ENCODE measurements at places on chromosomes 11 and 22. TPM values are rescaled to one million over a fixed set of nuclear protein-coding genes. Genes with fewer than 3 reads are reported as not detected.

NXPE1 gene
- total RNA-seq: not detected

DNA sequence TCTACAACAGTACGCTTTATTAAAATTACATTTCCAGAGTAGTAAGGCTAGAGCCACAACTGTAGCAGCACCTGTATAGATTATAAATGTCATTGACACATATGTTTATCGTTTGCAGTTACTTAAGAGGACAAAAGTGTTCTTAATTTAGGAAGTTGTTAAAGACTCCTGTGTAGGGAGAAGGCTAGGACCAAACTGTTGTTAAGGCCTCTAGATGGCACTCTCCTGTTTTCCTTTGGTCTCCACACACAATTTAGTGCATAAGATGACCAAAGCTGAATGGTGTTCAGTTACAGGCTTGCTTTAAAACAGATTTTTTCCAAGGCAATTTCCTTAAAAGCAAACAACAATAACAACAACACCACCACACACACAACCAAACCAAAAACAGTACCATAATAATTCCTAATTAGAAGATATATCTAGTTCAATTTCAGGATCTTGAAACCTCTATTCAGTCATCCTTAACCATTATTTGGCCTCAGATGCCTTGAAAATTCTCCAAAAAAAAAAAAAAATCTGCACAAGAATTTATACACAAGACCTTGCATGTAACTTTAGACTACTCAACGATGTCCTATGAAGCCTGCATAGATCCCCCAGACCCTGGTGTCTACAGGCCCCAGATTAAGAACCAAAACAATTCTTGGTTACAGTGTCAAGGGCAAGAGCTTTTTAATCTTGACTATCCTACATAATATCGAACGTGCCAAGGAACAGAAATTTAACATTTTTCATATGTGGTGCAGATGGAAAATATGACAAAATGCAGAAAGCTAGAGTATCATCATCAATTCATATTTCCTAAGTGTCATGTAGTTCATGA, 42.6 kb upstream of the APOA1 start:
- DNase-seq: peak; percentile 51

- no peak for DNase-seq
These were observed 11.0 kb downstream of the IL17REL start for GRCh38 chr22:50001388-50002231.

GRCh38 chr11:59173080-59173963, 1.4 kb downstream of the DTX4 start:
- DNase-seq: no peak

DNA sequence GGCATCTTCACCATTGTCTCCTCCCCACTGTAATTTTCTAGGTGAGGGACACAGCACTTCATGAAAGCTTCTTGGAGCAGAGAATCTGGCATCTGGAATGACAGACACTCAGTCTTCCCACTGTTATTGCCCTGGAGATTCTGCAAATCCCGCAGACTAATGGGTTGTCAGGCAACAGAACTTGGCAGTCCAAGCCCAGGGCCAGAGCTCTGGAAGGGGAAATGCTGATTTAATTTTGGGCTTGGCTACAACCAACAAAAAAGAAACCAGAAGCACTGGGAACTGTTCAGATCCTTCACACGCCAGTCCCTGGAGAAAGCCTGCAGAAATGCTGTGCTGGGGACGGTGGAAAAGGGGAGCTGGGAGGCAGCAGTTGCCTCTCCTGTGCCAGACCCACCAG, 71.5 kb upstream of the BID start:
- DNase-seq: no peak

DNA sequence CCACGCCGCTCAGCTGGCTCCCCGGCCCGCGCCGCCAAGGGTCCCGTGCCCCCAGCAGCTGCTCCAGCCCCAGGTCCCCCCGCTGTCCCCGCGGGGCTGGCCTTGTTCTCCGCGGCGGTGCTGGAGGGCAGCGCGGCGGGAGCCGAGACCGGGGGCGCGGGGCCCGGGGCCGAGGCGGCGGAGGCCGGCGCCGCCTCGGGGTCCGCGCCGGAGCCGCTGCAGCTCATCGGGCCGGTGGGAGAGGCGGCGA, 128 bp downstream of the TAF10 start:
- DNase-seq: no peak

DNA sequence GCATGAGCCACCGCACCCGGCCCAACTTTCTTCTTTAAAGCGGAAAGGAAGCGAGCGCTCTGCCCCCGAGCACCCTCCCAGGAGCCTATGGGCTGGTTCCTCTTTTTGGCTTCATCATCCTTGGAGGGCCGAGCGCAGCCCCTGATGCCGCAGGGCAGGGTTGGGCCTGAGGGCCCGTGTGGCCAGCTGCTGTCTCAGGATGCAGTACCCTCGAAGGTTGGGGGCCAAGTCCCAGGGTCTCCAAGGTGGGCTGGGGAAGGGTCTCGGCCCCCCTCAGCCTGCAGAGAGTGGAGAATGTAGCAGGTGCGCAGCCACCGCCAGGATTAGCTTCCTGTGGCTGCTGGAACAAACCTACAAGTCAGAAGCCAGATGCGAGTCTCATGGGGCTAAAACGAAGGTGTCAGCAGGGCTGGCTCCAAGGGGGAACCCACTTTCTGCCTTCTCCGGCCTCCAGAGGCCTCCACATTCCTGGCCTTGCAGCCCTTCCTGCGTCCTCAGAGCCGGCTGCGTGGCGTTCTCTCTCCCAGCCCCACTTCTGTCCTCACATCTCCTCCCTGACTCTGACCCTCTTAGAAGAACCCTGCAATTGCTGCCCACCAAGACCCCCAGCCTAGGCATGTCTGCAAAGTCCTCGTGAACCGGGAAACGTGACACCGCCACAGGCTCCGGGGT, 2.9 kb downstream of the PANX2 start:
- DNase-seq: no peak

NAALADL1 gene
- not detected for total RNA-seq

DNA sequence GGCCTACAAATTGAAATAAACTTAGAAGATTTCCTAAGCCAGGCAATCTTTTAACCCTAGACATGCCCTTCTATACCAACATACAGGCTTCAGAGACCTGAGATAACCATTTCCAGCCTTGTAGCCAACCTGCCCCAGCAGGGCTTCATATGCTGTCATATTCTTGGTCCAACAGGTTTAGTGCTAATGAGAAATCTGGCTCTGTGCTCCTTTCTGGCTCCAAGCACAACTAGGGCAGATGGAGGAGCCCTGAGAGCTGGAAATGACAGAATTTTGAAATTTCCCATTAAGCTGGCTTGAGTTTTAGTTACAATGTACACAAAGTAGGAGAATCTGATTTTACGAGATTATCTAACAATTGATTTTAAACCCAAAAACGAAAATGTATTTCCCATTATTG, 323.0 kb upstream of the CCDC90B start:
- no peak for DNase-seq

- DNase-seq: no peak
These were observed 19.0 kb downstream of the MYO18B start for GRCh38 chr22:25760848-25761595.

P2RY2 gene
- total RNA-seq: 2.9 TPM

- no peak for DNase-seq
These were observed 9.8 kb upstream of the ZDHHC13 start for GRCh38 chr11:19107125-19107524.

- no peak for DNase-seq
These were observed 741 bp upstream of the MTA2 start for GRCh38 chr11:62602141-62603071.

- no peak for DNase-seq
These were observed 64.2 kb downstream of the FZD4 start for GRCh38 chr11:86891036-86891435.

- no peak for DNase-seq
These were observed 46.5 kb upstream of the CCND1 start for GRCh38 chr11:69594481-69594880.

DNA sequence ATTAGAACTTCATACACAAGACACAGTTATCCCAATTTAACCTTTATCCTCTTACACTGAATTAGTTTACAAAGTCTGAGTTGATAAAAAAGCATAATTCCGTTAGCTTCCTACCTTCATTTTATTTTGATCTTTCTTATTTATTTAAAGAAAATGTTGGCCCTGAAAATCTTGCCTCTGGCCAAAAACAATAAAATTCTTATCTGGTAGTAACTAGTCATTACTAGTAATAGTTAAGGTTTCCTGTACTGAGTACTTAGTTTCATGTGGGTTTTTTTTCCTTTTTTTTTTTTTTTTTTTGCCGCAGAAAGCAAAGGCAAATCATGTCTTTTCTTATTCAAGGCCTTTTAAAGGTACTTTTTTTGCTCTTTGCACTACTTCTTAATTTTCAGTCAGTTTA, 120.6 kb downstream of the PAX6 start:
- no peak for DNase-seq

DNA sequence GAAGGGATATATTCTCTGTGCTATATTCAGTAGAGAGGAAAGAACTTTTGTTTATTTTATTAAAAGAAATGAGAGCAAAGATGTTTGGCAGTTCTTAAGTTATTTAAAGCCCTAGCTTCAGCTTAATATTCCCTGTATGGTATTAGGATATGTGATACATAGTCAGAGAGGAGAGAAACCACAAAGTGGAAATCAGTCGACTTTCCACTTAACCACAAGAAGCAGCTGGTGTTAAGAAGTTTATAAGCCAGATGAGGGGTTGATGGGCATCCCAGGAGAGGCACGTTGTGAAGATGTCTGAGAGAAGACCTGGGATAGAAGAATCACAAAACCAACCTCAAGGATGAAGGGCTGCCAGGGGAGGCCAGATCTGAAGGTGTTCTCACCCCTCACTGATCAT, 23.3 kb upstream of the PHF21B start:
- no peak for DNase-seq

SOX10 gene
- total RNA-seq: not detected

PYGM gene
- 1.7 TPM for total RNA-seq

DNA sequence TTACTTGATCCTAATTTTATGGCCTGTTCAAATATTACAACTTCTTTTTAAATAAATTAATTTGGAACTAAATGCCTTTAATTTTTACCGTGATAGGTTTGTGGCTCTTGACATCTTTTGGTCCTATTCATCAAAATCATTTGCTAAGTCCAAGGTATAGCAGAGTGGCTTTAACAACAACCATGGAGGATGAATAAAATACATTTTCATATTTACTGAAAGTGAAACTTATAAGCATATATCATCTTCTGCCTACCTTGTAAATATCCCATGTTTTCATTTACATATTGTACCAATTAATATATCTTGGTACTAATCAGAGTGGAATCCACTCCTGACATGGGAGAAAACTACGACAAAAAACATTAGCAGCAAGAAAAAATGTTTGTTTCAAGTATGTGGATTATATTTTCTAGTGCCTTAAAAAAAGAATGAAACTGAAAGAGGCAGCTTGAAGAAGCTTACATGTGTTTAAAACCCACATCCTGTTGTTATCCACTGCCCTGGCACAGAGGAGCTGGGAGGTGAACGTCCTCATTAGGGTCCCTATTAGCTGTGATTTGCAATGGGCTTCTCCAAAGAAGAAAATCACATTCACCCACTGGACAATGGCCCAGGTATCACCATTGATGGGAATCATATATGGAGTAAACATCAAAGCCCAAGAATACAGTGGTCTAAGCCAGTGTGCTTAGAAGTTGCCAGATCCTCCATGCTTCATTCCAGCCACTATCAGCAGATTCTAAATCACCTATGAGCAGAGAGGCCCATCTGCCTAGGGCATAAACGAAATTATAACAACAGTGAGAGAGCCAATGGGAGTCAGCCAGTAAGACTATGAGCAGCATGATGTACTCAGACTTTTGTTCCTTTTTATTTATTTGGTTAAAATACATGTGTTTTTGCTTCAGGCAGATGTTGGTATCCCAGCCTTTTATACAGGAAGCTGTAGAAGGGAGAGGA, 84.7 kb downstream of the MAML2 start:
- DNase-seq: no peak

GRCh38 chr22:45376703-45377102, 36.7 kb downstream of the SMC1B start:
- no peak for DNase-seq

HEPN1 gene
- not detected for total RNA-seq

FAT3 gene
- total RNA-seq: 0.02 TPM

DNA sequence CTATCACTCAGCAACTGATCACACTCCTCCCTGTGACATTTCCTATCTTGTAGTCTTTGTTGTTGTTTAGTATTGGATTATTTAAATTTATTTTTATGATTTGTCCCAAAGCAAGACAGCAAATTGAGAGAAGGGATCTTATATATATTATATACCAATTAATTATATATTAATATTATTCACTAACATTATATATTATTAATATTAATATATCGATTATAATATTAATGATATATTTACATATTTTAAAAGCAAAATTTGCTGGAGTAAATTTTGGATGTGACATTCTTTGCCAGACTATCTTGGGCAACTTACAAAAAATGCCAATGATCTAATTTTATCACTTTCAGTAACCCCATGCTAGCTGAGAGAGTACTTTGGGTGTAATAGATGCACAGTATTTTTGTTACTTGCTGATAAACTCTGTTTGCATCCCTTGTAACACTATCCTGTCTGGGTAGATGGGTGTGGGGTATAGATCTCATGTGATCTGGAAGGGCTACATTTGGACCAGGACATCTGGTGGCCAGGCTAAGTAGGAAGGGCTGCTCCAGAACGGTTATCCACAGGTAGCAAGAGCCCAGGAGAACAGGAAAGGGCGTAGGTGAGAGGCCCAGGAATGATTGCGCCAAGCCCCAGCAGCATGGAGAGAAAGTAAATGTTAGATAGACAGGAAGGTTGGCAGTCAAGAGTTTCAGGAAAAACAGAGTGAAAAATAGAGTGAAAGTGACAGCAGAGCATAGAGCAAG, 608.6 kb upstream of the KIRREL3 start:
- DNase-seq: no peak

GRCh38 chr11:66080055-66080817, 10.2 kb downstream of the PACS1 start:
- DNase-seq: peak; percentile 24

SLC22A8 gene
- not detected for total RNA-seq
